ENCODE measurements at places on chromosomes 3 and 15.

DNA sequence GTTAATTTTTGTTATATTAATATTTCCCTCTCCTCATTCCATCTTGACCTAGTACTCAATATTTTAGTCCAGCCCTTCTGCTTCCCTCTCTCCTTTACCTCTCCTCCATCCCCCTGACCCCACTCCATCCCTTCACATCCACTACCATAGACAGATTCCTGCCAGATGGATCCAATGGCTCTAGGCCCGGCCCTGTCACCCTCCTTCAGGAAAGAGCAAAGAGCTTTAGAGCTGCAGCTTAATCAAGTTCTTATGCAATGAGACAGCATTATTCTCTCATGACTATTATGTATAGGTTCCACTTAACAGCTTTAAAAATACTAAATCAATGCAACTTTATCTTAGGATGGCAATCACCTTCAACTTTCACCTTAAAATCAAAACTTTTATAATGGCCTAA lies 200.7 kb upstream of the TTC14 start:
- no peak for DNase-seq

GRCh38 chr3:143548393-143548792 lies 299.9 kb downstream of the SLC9A9 start:
- no peak for DNase-seq

DNA sequence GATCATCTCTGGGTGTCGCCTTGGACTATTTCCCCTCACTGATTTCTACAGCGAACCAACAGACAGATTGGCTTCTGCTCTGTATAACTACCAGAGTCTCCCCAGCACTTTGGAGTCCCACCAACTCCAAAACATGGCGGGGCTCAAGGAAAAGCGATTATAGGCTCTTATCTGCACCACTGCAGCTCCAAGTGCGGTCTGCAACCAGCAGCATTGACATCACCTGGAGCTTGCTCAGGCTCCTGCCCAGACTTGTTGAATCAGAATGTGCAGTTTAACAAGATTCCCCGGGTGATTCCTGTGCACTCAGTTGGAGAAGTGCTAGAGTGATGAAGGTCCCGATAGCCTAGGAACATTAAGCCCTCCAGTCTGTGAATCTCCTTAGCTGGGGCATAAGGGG lies 9.0 kb downstream of the CCK start:
- DNase-seq: peak; percentile 58

DNA sequence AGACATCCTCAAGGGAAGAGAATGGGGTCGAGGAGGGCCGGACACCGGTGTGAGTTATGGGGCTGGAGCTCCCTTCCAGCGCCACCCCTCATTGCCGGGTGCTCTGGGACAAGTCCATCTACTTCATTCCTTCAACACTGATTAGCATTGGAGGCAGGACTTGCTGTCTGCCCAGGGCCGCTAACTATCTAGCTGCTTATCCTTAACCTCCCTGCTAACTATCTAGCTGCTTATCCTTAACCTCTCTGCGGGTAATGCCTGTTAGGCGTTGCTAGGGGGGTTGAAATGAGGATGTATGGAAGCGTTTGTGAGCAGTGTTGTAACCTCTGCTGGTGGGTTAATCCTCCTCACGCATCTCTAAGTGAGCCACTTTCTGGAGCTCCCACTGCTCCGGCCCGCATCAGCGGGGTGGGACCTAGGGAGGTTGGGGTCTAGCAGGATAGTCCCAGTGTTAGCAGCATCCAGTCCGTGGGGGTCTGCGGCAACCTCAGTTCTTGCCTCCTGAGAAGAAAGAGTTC lies 10.9 kb upstream of the CHAC1 start:
- DNase-seq: no peak

GRCh38 chr3:94607778-94608177 lies 544.9 kb downstream of the NSUN3 start:
- no peak for DNase-seq

Measured in ureter (tissue), 1 donor.